HEK293T (cell line): ENCODE measurements at places on chromosomes 2 and 18.

- DNase-seq = no peak
Observed at GRCh38 chr2:10977621-10978020, 65.9 kb downstream of the KCNF1 start.

DNA sequence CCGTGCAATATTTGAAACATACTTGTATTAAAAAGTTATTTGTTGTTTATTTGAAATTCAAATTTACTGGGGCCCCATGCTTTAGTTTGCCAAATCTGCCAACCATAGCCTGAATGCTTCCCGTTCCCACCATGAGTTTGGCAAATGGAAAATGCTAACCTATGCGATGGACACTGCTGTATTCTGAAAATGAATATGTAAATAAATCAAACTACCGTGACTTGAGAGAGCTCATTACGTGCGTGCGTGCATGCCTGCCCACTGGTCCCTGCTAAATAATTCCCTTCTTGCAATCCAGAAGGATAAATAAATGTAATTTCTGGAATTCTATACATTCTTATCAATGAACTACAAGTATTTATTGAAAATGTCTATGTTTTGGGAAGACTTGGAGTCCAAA, 3.2 kb downstream of the BOD1L2 start:
- DNase-seq = no peak

DNA sequence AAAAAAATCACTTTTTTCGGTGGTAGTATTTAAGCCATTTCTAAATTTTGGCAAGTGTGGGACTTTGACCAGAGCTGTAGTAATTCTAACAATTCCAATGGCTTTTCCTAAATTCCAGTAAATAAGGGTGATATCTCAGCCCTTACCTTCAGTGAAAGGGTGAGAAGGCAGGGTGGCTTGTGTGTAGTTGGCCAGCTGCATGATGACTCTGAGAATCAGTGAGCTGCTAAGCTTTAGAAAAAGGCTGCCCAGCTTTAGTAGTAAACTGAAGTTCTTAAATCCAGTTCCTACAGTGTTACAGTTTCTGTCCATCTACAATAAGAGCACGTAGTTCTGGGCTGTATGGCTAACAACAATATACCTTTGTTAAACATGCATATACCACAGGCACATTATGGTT, 42.0 kb downstream of the OXER1 start:
- DNase-seq = no peak

GRCh38 chr2:2845267-2845666, 514.2 kb upstream of the MYT1L start:
- no peak for DNase-seq

GRCh38 chr2:180124273-180125139, 117.4 kb upstream of the CWC22 start:
- DNase-seq = peak; percentile 37

DNA sequence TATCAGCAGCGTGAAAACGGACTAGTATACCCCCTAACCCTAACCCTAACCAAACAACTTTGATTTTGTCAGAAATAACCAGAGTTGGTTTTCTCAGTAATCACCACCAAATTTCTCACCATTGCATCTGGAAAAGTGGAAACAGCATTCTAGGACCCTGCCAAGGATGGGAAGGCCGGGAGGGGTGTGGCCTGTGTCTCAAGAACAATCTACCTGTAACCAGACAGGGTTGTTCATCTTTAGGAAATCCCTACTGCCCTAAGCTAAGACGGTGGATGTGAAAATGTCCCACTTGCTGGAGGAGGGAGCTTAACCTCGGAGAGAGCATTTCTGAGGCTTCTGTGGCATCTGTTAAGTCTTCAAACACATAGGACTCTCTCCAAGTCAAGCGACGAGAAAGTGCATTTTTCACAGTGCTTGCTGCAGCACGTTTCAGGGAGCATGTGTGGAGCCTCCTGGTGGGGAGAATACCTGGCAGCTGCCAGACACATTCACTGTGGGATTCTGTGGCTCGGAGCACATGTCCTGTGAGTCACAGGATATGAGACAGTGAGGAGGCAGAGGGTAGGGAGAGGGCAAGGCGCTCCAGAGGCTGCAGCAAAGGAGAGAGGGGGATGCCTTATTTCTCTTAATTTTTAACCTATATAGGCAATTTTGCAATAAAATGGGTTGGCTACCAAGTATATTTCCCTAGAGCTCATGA, 207.5 kb downstream of the SPP2 start:
- DNase-seq = peak; percentile 28

DNA sequence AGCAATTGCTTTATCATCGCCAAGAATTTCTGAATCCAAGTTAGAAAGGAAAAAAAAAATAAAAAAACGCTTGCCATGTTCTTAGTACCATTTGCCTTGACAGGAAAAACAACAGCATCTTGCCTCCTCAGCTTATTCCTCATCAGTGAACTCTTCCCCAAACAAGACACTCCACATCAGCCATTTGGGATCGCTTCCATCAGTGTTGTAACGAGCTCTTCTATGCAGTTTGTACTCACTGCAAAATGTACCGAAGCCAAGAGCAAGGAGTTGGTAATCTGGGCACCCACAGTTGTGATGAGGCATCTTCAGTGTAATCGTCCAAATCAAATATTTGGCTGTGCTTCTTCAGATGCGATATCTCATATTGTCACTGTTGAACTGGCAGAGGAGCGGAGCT, 503.7 kb downstream of the TMEM182 start:
- no peak for DNase-seq

GRCh38 chr18:59865241-59865986, 34.4 kb upstream of the PMAIP1 start:
- DNase-seq = no peak

GRCh38 chr2:184215745-184216144, 382.6 kb upstream of the ZNF804A start:
- no peak for DNase-seq

DNA sequence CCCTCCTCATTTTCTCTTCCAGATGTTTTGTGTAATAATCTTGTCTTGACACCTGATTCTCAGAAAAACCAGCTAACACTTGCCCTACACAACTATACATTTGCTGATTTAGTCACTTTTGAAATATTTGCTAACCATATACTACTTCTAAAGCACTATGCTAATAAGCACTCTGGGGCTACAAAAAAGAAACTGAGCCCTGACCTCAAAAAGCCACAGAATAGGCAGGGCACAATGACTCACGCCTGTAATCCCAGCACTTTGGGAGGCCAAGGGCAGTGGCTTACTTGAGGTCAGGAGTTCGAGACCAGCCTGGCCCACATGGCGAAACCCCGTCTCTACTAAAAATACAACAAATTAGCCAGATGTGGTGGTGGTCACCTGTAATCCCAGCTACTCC, 266.0 kb downstream of the RAD51AP2 start:
- DNase-seq = no peak

- DNase-seq = no peak
Observed at GRCh38 chr2:97734061-97735051, 21.0 kb downstream of the ZAP70 start.

DNA sequence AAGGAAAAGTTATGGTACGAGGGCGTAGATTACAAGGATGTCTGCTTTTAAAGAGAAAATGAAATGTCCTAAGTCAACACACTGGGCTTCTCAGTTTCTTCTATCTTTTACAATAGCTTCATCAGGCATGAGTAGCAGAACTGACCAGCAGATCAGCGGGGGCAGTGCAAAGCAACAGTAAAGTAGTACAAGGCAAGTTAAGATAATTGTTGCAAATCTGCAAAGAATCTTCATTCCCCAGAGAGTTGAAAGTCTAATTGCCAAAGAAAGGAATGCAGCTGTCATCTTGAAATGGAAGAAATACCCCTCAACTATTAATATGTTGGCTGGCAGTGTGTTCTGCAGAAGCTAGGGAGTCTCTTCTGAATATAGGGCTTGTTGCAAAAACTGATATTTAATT, 60.2 kb upstream of the SLC39A10 start:
- DNase-seq = no peak

DNA sequence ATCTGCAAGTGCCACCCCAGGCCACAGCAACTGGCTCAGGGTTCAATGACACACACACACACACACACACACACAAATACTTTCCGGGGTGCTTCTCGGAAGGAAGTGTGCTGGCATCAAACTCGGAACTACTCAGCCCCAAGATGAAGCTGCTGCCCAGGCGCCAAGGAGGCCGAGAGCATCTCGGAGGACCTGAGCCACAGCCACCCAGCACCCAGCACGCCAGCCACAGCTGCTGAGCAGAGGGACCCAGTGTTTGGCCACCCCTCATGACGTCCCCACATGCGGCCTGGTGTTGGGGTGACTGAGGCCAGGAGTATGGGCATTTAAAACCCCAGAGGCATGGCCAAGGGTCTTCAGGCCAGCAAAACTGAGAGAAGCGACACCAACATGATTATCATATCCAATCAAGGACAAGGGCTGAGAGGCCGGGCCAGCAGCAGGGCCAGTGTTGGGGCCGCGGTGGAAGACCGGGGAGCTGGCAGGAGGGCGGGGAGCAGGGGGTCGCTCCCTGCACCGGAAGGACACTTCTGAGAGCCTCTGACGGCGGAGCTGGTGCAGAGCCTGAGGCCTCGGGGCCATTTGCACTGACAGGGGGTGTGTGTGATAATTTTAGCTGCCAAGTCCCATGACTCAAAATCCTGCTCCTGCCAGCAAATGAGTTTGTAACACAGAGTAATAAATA, 61.8 kb downstream of the BIN1 start:
- no peak for DNase-seq

DNA sequence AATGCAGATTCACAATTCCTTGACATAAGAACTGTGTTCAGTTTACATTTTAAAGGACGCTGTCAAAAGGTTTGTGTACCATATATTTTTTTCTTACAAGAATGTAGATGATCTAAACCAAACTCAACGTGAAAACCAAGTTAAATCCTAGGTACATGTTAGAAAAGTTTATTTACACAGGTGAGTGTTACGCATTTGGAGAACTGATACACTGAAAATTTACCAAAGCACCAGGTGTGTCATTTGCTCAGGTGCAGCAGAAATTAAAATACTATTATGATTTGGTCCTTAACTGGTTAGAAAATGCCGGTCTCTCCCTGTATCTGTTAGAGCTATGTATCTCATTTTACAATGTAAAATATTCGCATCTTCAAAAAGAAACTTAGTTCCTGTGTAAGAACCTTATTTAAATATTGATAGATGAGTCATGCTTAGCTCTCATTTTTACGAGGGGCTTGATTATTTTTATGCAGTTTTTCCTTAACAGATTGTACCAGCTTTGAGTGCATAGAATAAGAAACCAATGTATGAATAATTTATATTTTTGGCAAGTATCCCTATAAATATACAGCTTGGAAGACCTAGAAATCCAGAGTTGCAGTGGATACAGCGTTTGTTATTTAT, 25.1 kb downstream of the MFF start:
- DNase-seq = no peak

- DNase-seq = peak; percentile 51
Observed at GRCh38 chr18:40935423-40935822, 1019.6 kb upstream of the PIK3C3 start.

DNA sequence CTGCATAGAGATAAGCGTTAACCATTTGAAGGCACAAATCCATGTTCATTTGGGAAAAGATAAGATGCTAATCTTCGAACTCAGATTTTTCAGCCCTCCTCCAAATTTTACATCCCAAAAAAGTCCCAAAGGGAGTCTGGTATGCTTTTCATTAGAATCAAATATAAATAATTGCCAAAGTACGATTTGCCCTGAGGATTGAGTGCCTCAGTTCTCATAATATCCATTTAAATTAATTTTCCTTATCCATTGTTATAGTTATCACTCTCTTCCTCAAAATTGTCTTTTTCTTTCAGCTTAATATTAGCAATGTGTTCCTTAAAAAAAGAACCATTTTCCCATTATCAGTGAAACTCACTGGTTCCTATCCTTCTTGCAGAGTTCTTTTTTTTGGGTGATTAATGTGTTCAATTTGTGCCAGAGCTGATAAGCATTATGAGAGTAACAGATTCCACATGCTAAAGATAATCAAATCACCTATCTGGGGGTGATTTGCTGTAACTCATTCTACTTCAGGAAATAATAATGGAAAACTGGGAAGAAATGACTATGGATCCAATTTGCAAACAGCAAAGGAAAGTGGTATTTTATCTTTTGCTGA, 686 bp downstream of the HNMT start:
- DNase-seq = no peak

- no peak for DNase-seq
Observed at GRCh38 chr2:17657759-17658158, 95.9 kb downstream of the SMC6 start.

- DNase-seq = no peak
Observed at GRCh38 chr2:210158236-210158635, 13.0 kb downstream of the KANSL1L start.

- DNase-seq = no peak
Observed at GRCh38 chr18:26710470-26711096, 154.9 kb downstream of the AQP4 start.
